ENCODE measurements at places on chromosomes 2 and 18. TPM values are rescaled to one million over a fixed set of nuclear protein-coding genes. Genes with fewer than 3 reads are reported as not detected.

GRCh38 chr18:987325-988186, 82.9 kb downstream of the ADCYAP1 start:
- no peak for DNase-seq
- H3K4me1 ChIP-seq = peaks cover 17% of the 10 kb centered on the region
- H3K36me3 ChIP-seq = peaks cover 5% of the 10 kb centered on the region
- H3K4me3 ChIP-seq = no peak overlapping the region
- H3K27me3 ChIP-seq = peaks cover 5% of the 10 kb centered on the region

The PDK1 gene
- 22.0 TPM for total RNA-seq

GRCh38 chr2:44937688-44938240, 3.7 kb upstream of the SIX3 start:
- no peaks in the 10 kb centered on the region for H3K36me3 ChIP-seq
- peak overlapping the region; percentile 57 for H3K4me3 ChIP-seq
- H3K27me3 ChIP-seq = peaks cover 34% of the 10 kb centered on the region
- H3K4me1 ChIP-seq = peaks cover 5% of the 10 kb centered on the region

GRCh38 chr2:81981585-81981984, 1677.0 kb upstream of the LRRTM1 start:
- H3K27me3 ChIP-seq = peaks cover 2% of the 10 kb centered on the region
- no peak overlapping the region for H3K4me3 ChIP-seq
- H3K27ac ChIP-seq = no peak overlapping the region
- H3K4me1 ChIP-seq = no peaks in the 10 kb centered on the region

The BCL2L11 gene
- total RNA-seq = 20.0 TPM

The ACMSD gene
- total RNA-seq = not detected

DNA sequence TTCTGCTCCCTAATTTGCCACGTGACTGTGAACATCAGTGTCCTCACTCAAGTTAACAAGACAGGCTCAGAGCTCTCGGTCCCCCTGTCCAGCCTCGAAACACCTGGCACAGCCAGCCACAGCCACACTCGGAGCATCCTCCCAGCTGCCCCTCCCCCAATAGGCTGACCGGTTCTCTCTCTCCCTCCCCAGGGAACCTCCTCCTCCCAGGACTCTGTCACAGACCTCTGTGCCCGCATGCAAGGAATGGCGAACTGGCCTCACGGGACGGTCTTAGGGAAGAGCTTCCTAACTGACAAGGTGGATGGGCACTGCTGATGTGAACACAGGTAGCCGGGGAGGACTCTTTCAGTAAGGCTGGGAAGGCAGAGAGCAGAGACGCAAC, 18.8 kb downstream of the CYP26B1 start:
- peaks cover 14% of the 10 kb centered on the region for H3K4me1 ChIP-seq
- H3K4me3 ChIP-seq = no peak overlapping the region
- no peaks in the 10 kb centered on the region for H3K27me3 ChIP-seq
- DNase-seq = no peak
- no peak overlapping the region for H3K27ac ChIP-seq
- H3K36me3 ChIP-seq = no peaks in the 10 kb centered on the region

The GNAL gene
- 52.5 TPM for total RNA-seq

The GPR45 gene
- total RNA-seq = 0.44 TPM

DNA sequence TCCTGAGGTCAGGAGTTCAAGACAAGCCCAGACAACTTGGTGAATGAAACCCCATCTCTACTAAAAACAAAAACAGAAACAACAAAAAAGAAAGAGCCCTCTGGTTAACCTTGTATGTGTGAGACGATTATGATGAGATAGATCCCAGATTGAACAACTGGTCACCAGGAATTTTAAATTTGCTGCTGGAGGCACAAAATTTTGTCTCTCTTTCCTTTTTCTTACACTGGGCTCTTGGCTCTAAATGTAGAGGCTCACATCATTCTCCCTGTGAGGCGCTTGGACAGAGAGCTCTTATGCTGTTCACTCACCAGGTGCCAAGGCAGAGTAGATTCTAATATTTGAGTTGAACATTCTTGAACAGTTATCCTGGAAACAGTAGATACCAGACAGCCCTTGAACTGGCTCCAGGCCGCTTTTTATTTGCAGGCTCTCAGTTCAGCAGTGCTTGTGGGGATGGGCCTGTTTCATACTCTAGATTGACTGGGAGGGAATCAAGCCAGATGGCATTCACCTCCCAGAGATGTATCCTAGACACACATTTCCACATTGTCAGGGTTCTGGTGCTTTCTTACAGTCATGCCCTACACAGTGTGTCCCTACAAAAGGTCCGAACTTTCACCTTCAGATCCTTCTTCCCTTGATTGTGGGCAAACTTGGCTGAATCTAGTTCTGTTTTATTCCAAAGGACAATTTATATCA, 1159.6 kb downstream of the RPIA start:
- H3K36me3 ChIP-seq = no peaks in the 10 kb centered on the region
- H3K27me3 ChIP-seq = peaks cover 5% of the 10 kb centered on the region
- no peak for DNase-seq

The XDH gene
- total RNA-seq = 1.3 TPM

The ABHD1 gene
- not detected for total RNA-seq

DNA sequence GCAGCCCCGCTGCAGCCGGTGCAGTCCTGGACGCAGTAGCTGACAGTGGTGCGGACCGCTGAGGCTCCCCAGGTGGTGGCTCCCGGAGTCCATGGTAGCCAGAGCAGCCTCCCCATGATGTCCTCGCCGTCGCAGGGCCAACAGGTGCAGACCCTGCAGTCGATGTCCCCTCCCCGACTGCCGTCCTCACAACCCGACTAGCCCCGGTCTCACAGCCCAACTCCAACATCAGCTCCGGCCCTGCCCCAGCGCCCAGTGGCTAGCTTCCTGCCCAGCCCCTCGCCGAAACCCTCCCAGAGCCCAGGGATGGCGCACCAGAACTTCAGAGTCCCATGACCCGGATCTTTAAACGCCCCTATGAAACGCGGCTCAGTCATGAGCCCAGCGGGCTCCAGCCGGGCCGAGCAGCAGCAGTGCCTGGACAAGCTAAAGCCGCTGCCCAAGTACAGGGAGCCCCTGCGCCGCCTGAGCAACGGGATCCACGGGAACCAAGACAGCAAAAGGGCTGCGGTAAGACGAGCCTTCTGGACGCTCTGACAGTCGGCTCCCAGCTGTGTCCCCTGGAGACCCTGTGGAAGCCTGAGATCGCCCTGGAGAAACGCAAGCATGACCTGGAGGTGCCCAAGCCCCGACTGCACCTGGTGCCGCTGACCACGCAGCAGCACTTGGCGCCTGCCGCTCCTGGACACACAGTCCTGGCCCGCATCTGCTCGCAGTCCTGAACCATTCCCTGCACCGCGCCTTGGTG, 53.8 kb upstream of the TUBA3E start:
- H3K4me1 ChIP-seq = no peaks in the 10 kb centered on the region
- no peak for DNase-seq
- H3K4me3 ChIP-seq = no peak overlapping the region
- H3K36me3 ChIP-seq = no peaks in the 10 kb centered on the region
- no peak overlapping the region for H3K27ac ChIP-seq
